ENCODE measurements at places on chromosomes 7 and 10.
A peak's percentile ranks its signal among the peaks of the same experiment; 100 is the strongest.

GRCh38 chr10:102450124-102450373, 1.3 kb downstream of the C10orf95 start:
- DNase-seq: no peak

DNA sequence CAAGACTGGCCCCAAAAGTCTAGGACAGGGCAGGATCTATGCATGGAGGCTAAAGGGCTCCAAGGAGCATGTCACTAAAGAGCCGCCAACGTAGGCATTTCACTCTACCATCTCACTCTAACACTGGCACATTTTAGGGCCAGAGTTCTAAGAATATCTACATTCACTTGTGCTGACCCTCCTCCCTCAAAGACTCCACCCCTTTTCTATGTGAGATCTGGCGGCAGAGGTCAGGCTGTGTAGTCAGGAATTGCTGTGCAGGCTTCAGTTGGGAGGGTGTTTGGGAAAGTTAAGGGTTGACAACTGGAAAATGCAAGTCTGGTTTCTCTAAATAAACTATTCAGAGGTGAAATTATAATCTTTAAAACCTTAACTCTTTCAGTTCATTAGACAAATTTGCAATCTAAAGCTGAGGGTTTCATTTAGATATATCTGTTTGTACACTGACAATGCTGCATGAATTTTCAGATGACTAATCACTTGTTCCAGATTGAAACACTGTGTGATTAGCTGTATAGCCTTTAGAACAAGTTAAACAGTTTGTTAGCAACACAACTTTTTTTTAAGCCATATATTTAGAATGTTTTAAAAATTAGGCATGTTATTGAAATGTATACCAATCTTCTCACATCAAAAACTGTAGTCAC, 18.2 kb downstream of the LMOD2 start:
- no peak for DNase-seq

GRCh38 chr7:153193144-153193595, 433.6 kb downstream of the ACTR3B start:
- DNase-seq: peak; percentile 33

DNA sequence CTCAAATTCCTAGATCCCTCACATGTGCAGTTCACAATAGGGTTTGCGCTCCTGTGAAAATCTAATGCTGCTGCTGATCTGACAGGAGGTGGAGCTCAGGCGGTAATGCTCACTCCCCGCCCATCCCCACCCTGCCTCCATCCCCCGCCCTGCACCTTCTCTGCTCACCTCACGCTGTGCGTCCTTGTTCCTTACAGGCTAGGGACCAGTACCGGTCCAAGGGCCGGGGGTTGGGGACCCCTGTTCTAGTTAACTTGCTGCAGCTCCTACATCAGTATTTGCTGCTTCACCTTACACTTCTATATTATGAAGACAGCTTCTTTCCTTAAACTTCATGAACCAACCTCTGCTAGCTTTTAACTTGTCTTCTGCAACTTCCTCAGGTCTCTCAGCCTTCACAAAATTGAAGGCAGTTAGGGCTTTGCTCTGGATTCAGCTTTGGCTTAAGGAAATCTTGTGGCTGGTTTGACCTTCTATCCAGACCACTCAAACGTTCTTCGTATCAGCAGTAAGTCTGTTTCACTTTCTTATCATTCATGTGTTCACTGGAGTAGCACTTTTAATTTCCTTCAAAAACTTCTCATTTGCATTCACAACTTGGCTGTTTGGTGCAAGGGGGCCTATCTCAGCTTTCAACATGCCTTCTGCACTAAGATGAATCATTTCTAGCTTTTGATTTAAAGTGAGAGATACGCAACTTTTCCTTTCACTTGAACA, 1.7 kb upstream of the TNKS2 start:
- peak; percentile 25 for DNase-seq

DNA sequence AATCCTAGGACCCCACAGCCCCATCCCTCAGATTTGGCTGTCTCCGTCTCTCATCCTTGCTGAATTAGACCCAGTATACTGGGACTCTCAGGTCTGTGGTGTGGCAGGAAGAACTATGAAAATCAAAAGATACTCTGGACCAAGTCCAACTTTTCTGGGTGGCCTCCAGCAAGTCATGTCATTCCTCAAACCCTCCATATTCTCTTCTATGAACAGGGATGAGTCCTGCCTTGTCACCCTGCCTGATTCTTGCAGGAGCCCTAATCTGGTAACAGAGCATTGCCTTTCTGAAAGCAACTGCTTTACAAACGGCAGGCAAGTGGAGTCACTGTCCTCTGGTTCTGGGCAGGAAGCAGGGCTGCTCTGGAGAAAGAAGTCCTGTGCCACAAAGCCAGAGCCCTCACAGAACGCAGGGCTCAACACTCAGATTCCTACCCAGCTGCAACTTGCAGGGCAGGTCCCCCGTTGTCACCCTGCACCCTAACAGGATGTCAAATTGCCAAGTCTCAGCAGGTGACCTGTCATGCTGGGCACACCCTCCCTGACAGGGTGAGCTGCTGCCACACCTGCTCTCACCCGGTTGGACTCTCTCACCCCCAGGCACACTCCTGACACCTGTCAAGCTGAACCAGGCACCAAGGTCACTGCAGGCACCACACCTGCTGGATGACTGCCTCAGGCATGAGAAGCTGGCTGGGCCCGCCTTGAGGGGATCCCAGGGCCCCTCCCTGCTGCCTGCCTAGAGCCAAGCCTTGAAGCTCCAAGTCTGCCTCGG, 227.7 kb downstream of the KCNMA1 start:
- DNase-seq: no peak

DNA sequence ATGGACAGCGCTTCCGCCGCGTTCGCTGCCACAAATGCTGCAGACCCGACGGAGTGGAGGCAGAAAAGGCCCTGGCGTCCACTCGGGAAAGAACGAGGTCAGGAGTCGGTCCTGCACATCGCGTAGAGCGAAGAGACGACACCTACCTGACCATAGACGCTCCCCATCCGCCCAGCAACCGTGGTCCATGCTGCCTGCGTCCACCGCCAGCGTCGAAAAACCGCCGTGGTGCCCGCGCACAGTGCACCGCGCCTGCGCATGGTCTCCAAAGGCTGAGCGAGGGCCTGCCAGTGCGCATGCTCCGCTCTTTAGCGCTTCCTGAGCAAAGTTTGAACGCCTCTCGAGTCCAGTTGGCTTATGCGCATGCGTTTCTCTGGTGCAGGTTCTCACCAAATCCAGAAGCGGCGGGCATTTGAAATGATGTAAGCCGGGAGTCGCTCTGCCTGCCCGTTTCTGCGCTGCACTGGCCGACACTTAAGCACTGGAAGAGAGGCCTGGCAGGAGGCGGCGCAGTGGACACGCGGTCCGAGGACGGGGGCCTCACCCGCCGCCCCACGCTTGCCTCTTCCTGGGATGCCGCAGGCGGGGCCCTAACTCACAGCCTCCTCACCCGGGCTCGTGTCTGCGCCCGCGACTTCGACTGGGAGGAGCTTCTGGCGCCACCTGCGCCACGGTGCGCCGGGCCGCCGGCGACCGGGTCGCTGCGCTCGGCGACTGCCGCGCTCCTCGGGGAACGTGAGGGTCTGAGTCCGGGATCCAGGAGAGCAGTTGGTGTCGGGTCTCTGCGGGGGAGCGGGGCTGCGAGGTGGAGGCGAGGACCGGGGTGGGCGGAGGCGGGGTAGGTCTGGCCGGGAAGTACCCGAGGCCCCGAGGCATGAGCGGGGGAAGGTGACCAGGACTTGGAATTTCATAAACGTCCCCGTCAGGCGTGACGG, at the start of gene FAM24B:
Gene FAM24B (minus strand): TSS at position 243 of the 935 bp plus-strand sequence. CDS start 29,066 bp downstream, outside the sequence.
- DNase-seq: peak; percentile 96
